COLO829 (cell line): ENCODE measurements at places on chromosomes 3 and 15.

- no peak for DNase-seq
Measured at GRCh38 chr3:112456147-112456546, 43.1 kb downstream of the BTLA start.

DNA sequence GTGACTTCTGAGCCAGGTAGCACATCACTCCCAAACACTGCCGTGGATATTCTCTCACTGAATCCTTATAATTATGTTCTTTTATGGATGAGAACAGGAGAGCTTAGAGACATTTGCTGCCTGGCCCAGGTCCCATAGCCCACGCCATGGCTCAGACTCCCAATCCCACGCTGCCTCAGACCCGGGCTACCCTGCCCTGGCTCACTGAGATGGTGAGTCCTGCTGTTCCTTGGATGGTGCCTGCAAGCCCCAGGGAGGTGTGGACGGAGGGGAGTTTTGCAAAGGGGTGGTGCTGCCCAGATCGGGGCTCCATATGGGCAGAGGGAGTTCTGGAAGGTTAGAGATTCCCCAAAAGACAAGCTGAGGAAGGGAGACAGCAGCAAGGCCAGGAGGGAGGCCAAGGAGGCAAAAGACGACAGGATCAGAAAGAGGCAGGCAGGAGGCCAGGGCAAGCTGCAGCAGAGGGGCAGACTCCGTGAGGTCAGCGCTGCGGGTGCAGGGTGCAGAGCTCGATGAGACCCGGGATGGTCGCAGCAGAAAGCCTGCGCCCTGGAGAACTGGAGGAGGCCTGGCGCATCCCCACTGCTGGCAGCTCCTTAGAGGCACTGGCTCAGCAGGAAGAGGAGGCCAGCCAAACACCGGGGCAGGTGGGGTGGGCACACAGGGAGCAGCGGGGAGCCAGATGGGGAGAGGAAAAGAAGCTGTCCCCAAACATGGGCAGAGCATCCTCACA is 95.7 kb upstream of the ALDH1A3 start:
- no peak for DNase-seq

GRCh38 chr3:25584011-25584789 is 80.5 kb downstream of the TOP2B start:
- no peak for DNase-seq

DNA sequence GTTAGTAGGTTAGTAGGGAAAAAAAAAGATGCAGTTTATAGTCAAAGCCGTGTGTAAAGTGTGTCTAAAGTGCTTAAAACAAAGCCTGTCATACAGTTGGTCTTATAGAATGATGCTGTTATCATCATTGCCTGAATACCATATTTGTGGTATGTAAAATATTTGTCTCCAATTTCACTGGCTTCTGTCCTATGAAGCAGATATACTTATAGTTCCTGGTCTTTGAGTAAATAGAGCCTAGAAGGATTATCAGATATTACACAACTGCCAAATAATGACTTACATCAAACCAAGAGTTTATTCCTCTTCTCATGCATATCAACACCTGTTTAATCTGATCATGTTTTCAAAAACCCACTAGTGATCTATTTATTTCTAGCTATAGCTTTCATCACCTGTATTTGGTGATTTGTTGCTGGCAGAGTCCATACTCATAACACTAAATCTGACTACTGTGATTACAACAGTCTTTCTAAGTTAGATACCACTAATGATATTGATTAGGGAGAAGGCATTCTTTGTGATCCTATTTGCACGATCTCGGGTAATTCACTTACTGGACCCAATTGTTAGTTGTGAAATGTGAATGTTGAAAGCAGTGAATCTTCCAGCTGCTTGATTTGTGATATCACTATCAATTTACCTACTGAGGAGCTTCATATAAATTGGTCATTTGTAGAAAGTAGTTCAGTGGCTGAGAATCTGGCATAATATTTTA is 413.7 kb downstream of the LPP start:
- no peak for DNase-seq
